H1 (cell line): ENCODE measurements at places on chromosomes 2 and 18. TPM values are rescaled to one million over a fixed set of nuclear protein-coding genes. Genes with fewer than 3 reads are reported as not detected.

GRCh38 chr2:84924173-84925106, 19.0 kb downstream of the TMSB10 start:
- DNase-seq: no peak
- H3K36me3 ChIP-seq: no peaks in the 10 kb centered on the region
- H3K27ac ChIP-seq: no peak overlapping the region
- H3K27me3 ChIP-seq: no peaks in the 10 kb centered on the region
- peaks cover 4% of the 10 kb centered on the region; the same call in 1 of the 2 replicates for H3K4me1 ChIP-seq
- no peak overlapping the region for H3K4me3 ChIP-seq

DNA sequence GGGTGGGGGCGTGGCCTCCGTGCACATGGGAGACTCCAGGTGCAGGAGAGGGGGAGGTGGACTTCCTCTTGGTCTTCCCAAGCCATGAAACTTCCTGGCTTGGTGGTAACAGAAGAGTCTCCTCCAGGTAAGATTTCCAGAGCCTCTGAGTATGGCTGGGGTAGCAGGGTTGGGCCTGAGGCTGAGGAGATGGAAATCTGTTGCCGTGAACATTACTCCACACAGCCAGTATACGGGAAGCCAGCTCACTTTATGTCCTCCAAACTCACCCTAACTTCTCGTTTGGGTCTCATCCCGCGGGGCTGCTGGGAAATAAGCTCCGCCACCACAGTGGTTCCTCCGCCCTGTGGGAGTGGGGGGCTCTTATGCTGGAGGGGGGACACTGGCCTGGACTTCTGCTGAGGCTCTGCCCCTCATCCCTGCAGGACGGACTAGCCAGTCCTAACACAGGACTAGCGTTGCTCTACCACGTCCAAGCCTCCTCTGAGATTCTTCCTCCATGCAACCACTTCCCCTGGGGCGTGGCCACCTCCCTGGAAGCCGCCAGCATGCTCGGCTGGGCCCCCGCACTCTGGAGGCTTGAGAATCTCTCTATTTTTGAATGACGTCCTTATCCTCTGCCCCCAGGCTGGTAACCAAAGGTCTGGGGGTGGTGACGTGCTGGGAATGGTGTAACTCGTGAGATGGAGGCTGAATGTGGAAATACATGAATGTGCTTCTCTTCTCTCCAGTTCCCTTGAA, 777 bp upstream of the RAB17 start:
- H3K27me3 ChIP-seq: no peaks in the 10 kb centered on the region
- H3K36me3 ChIP-seq: no peaks in the 10 kb centered on the region
- DNase-seq: no peak
- peak overlapping the region; percentile 25; the same call in 1 of the 2 replicates for H3K27ac ChIP-seq

The LIMS2 gene
- total RNA-seq: 4.8 and 4.9 TPM in 2 replicates

DNA sequence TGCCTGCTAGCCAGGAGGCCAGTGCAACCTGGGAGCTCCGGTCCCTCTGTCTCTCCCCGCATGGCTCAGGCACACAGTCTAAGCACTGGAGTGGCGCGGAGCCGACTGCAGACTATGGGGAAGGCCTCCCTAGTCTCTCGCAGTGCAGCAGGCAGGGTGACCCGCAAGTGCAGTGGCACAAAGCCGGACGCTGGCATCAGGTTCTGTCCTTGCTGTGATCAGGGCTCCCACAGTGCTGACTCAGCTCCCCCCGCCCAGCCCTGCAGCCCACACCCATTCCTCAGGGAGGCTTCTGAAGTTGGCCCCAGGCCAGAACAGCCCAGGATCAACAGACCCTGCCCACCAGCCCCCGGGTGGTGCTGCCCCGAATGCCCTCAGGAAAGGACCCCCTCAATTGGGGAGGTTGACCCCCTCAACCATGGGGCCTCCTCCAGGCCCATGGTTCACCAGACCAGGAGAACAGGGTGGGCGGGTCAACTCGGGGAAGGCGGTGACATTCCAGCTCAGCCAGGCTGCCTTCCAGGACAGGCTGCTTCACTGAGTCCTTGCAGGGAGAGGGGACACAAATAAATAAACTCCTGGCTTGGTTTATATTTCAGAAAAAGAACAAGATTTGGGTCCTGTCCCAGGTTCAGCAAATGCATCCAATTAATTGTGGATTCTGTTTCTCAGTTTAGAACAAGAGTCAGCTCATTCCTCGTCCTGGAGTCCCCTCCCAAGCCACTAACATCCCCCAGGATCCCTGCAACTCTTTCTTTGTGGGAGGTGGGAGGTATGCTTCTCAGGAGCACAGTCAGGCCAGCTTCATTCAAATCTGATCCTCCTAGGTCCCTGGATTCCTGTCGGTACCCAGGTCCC, 12.2 kb downstream of the BIN1 start:
- no peak overlapping the region; the same call in 1 of the 2 replicates for H3K27ac ChIP-seq
- no peaks in the 10 kb centered on the region for H3K36me3 ChIP-seq
- H3K4me1 ChIP-seq: peaks cover 30% of the 10 kb centered on the region
- DNase-seq: no peak

GRCh38 chr2:3151153-3151918, 226.3 kb downstream of the EIPR1 start:
- no peak overlapping the region for H3K27ac ChIP-seq
- H3K4me1 ChIP-seq: no peaks in the 10 kb centered on the region
- H3K4me3 ChIP-seq: no peak overlapping the region
- no peak for DNase-seq

GRCh38 chr18:74477771-74478170, 18.4 kb upstream of the CNDP2 start:
- no peak for DNase-seq
- H3K4me1 ChIP-seq: no peaks in the 10 kb centered on the region
- no peaks in the 10 kb centered on the region for H3K36me3 ChIP-seq
- H3K4me3 ChIP-seq: no peak overlapping the region

DNA sequence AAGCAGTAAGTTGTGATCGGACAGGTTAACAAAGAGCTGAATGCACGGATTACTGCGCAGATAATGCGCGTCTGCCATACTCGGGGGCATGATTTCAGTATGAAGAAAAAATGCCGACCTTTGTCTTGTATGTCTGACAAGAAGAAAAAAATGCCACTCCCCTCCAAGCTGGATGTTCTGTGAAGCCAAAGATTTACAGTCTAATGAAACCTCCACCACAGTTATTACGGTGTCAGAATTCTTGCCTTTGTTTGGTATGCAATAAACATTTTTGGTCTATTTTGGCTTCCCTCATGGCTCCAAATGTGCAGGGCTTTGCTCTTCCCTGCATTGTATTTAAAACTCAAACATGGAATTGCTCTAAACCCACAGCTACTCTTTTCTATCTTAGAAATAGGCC, 72.2 kb upstream of the THUMPD2 start:
- H3K27ac ChIP-seq: no peak overlapping the region
- no peak overlapping the region for H3K4me3 ChIP-seq
- H3K4me1 ChIP-seq: no peaks in the 10 kb centered on the region
- no peaks in the 10 kb centered on the region for H3K27me3 ChIP-seq

The SPOPL gene
- total RNA-seq: 13.0 and 14.5 TPM in 2 replicates

GRCh38 chr2:149763358-149763757, 175.8 kb upstream of the MMADHC start:
- H3K27ac ChIP-seq: no peak overlapping the region
- no peak overlapping the region for H3K4me3 ChIP-seq
- H3K27me3 ChIP-seq: no peaks in the 10 kb centered on the region
- no peaks in the 10 kb centered on the region for H3K36me3 ChIP-seq
- no peak for DNase-seq
- no peaks in the 10 kb centered on the region for H3K4me1 ChIP-seq

The TUBA4A gene
- total RNA-seq: 59.5 and 67.3 TPM in 2 replicates

The PLCL1 gene
- not detected in 2 replicates for total RNA-seq

DNA sequence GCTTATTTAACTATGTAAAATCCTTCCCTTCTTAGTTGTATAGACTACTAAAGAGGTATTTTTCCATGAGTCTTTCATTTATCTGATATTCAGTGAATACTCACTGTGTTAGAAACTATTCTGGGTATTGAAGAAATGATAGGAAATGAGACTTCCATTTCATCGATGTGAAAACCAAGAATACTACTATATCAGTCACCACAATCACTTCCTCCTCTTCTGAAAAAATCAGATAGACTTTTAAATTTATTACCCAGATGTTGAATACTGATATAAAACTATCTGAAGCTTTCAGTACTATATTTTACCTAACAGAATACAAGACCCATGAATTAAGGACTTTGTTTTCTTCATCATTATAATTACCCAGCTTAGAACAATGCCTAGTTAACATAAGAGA, 1801.1 kb upstream of the CELF4 start:
- H3K4me3 ChIP-seq: no peak overlapping the region
- DNase-seq: no peak
- H3K27ac ChIP-seq: no peak overlapping the region
- no peaks in the 10 kb centered on the region for H3K27me3 ChIP-seq
- no peaks in the 10 kb centered on the region for H3K36me3 ChIP-seq

GRCh38 chr2:186424265-186424664, 61.8 kb upstream of the ZC3H15 start:
- no peaks in the 10 kb centered on the region for H3K27me3 ChIP-seq
- H3K4me3 ChIP-seq: no peak overlapping the region
- no peaks in the 10 kb centered on the region for H3K4me1 ChIP-seq

DNA sequence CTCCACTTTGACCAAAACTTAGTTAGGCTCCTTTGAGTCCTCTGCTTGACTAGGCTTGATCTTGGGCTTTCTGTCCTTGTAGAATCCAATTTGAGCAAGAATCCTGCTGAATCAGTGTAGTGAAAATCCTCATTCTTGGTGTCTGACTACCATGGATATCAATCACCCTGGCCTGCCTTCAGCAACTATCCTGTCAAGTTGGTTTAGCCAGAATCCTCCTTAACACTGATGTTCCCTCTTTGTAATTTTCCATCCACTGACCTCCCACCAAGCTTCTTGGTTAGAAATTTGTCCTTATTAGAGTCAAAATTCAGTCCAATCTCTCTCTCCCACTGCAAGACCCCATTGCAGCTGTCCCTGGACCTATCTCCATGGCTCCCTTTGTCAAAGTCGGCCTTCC, 494 bp upstream of the RBM45 start:
- H3K4me3 ChIP-seq: no peak overlapping the region
- no peaks in the 10 kb centered on the region for H3K36me3 ChIP-seq
- no peak for DNase-seq
- no peak overlapping the region for H3K27ac ChIP-seq
- no peaks in the 10 kb centered on the region for H3K4me1 ChIP-seq

DNA sequence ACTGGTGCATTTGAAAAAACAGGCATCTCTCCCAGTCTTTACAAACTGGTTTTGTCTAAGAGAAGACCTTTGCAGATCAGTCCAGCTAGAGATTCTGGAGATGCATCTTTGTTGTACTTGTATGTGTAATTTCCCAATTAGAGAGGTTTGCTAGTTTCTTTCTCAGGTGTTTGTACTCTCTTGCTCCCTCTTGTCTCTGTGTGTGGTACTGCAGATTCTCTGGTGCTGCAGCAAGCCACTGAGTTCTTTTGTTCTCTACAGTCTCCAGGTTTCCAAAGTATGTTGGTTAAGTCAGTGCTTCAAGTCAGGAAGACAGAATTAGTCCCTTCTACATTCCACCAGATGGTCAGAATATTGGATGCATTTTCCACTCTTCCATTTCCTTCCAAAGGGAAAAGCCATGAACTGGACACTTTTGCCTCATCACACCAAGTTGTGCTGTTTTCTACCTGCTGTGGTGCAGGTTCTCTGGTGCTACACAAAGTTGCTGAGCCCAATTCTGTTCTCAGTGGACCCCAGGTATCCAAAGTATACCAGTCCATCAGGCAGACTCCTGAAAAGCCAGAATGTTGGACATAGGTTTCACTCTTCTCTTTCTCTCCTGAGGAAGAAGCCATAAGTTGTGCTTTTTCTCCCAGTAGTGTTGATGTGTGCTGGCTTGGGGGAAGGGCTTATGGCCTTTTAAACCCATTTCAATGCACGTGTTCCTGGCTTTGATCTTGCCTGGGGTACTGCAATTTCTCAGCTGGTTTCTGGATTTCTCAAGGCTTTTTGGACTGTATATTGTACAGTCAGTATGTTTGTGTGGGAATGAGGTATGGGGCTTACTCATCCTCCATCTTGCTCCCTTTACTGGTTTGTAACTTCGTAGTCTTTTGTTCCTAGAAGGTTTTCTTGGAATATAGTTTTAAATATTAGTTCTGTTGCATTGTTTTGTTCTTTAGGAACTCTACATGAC, 29.8 kb downstream of the EPC2 start:
- DNase-seq: no peak
- H3K4me1 ChIP-seq: peaks cover 6% of the 10 kb centered on the region
- no peak overlapping the region for H3K4me3 ChIP-seq
- H3K36me3 ChIP-seq: no peaks in the 10 kb centered on the region
- peak overlapping the region; percentile 5; the same call in 1 of the 2 replicates for H3K27ac ChIP-seq
- H3K27me3 ChIP-seq: no peaks in the 10 kb centered on the region

The UBE2E3 gene
- total RNA-seq: 96.0 and 106 TPM in 2 replicates
